GDM1 (cell line): ENCODE measurements at places on chromosomes 7 and 10.

GRCh38 chr10:24847112-24848070 is 105.0 kb downstream of the PRTFDC1 start:
- no peak for DNase-seq

DNA sequence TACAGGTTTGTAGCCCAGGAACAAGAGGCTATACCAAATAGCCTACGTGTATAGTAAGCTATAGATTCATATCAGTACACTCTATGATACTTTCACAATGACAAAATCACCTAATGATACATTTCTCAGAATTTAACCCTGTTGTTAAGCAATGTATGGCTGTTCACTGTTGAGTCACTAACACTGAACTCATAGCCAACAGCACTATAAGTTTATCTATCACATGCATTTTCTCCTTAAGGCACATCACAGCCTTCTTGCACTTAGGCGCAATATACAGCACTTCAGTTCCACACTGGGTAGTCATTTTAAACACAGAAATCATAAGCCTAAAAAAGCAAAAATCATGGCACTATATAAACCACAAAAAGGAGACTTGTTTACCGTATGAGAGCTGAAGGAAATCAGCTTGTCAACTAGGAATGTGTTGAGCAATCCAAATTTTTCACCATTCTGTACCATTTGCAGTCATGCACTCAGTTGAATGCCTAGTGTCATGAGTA is 45.6 kb downstream of the ZNF438 start:
- DNase-seq = no peak

DNA sequence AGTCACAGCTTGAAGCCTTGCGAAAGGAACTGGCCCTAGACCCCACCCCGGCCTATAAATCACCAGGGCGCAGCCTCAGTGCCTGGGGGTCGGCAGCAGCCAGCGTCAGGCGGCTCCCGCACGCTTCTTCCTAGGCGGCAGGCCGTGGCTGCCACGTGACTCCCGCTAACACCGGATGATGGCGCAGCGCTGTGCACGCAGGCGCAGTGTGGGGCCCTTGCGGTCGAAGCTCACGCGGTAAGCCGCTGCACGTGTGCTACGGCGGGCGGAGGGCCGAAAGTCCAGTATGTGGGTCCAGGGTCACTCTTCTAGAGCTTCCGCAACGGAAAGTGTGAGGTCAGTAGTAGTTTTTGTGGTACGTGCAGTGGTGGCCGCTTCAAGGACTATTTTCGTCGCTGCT is at the start of gene STK31:
TSS of gene STK31 (plus strand) at position 220 of the 400 bp plus-strand sequence. CDS start at position 287, 67 bp downstream.
- DNase-seq = no peak

GRCh38 chr7:70419526-70420380 is 712.2 kb upstream of the GALNT17 start:
- no peak for DNase-seq

- DNase-seq = no peak
Observed at GRCh38 chr10:451021-451471, 238.4 kb downstream of the DIP2C start.

DNA sequence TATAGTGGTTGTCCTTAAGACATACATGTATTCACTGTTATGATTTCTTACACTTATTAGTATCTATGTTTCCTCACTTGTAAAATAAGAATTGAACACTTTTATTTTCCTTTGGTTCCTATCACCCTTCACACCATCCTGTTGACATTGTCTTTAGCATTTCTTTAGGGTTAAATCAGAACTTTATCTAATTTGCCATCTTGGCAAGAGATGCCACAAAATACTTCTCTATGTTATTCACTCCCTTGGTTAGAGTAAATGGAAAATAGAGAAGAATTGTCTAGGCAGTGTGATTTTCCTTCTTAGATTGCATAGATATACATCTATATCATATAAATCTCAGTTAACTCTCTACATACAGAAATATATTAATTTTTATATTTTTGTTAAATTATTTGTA is 204.7 kb downstream of the SEMA3D start:
- no peak for DNase-seq

- no peak for DNase-seq
Observed at GRCh38 chr10:130218181-130218641, 82.0 kb downstream of the GLRX3 start.

DNA sequence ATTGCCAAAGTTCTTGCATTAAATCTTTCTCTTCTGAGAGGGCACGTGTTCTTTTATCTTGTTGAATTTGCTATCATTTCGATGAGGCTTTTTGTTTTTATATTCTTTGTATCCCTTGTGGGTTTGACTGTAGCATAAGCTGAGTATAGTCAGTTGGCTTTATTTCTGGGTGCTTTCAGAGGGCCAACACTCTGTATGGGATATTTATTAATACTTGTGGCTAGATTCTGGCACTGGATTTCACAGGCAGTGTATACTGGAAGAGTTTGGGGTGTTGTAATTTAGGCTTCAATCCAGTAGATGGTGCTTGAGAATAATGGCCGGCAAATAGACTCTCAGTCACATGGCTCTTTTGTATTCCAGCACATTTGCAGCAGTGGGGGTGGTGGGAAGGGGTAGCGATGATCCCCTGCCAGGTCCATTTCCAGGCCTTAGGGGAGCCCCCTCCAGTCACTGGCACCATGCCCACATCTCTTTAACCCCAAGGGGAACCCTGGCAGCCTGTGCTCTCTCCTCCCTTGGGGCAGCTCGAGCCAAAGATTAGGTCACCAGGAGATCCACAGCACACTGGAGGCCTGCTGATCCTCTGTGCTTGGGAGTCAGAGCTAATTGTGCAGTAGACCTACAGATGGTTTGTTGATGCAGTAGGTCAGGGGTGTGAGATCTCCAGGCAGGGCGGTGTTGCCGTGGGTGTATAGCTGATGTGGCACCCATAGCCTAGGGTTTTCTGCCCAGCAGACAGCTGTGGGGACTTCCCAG is 81.8 kb downstream of the PTPN20 start:
- DNase-seq = no peak

DNA sequence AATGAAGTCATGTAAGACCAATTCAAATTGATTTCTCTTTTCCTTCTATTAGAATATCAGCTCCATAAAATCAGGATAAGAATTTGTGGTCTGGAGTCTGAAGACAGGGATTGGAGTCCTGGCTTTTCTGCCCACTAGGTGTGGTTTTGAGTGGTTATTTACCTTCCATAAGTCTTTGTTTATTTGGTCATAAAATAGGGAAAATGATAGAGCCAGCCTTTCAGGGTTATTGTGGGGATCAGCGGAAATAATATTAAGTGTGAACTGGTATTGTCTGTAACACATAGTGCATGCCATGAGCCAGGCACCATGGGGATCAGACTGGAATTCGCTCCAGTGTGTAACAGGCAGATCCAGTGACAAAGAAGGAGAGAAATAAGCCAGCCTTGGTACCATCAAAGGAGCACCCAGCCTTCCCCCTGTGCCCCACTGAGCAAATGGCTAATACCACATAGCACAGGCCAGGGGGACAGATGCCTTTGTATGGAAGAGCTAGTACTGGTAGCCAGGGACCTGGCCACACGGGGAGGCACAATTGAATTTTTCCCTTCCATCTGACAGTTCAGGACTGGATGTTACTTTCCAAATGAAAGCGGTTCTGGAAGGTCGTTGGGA is 509.7 kb upstream of the PODXL start:
- no peak for DNase-seq
